ENCODE measurements at places on chromosomes 5 and 9.

DNA sequence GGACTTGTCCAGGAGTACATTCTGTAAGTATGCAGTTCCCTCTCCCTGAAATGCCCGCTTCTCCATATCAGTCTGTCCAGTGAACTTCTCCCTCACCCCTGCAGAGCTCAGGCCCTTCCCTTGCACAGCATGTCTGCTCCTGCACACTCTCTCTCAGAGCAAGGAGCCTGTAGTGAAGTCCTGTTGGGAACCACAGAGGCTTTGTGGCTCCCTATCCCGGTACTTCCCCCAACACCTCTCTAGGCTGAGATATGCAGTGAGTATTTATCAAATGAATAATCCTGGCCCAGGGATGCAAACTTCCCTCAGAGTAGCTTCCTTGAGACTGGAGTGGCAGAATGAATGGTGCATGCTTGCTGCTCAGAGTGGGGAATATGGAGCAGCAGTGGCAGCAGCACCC, 48.8 kb downstream of the POC5 start:
- no peak for DNase-seq

DNA sequence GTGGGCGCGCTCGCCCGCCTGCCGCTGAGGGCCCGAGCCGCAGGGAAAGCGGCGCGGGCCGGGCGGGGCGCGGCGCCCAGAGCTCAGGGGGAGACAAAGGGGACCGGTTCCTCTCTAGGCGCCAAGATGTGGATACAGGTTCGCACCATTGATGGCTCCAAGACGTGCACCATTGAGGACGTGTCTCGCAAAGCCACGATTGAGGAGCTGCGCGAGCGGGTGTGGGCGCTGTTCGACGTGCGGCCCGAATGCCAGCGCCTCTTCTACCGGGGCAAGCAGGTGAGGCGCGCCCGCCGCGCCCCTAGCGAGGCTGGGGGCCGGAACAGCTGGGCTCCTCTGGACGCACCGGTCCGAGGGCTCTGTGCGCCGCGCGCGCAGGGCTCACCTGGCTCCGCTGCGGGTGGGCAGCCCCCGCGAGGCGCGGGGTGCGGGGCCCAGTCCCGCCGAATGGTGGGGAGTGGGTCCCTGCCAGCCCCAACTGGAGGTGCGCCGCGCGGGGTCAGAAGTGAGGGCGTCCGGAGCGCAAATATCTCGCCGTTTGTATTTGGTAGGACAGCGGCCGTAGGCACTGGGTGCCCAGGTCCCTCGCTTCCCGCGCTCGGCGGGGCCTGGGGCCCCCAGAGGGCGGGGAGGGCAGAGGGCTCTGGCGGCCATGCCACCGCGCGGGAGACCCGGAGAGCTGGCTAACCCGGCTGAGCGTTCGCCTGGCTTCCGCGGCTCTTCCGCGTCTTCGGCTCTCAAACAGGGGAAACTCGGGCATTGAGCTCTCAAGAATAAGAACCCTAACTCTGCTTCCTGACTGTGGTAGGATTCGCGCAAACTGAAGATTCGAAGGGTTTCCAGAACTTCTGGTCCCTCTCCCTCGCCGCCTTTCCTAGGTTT, 607 bp downstream of the UHRF2 start:
- peak; percentile 22 for DNase-seq

DNA sequence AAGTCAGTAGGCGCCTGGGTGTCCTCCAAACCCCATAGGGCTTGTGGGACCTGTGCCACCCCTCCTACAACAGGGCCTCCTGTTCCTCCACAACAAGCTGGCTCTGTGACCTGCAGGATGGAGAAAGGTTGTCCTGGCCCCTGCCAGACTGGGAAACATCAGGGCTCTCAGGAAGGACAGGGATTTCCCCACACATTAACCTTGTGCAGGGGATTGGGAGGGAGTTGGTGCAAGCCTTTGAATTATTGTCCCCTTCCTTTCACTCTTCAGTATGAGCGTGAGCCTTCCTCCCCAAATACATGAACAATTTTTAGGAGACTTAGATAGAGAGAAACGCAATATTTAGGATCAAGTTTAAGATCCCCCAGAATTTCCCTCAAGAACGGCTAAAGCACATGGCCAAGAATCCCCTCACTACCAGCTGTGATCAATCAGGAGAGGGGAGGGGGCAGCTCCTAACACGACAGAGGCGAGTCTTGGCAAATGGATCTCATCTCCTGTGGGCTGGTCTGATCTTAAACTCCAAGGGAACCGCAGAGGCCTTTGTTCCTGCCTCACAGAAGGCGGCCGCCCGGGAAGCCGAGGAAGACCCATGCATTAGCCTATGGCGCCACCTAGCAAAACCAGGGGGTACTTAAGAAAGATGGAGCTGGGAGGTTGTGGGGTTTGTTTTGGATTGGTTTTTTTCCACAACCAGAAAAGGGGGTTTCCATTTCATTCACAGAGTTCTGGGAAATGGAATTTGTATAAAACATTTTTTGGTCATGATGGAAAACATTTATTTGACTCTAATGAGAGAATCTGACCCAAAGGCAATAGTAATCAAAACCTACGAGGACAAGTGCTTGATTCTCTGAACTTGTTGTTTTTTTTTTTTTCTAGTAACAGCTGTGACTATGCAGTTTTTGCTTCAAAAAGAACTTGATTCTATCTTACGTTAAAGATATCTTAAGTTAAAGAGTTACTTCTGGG, 36.1 kb upstream of the OSMR start:
- peak; percentile 11 for DNase-seq

- no peak for DNase-seq
Observed at GRCh38 chr5:174707671-174708070, 16.7 kb upstream of the MSX2 start.

GRCh38 chr5:123440456-123441181, 17.4 kb upstream of the CEP120 start:
- no peak for DNase-seq

- no peak for DNase-seq
Observed at GRCh38 chr9:123387686-123388085, 31.7 kb downstream of the CRB2 start.
